ENCODE measurements at places on chromosomes 13 and 19. TPM values are rescaled to one million over a fixed set of nuclear protein-coding genes. Genes with fewer than 3 reads are reported as not detected.
A peak's percentile ranks its signal among the peaks of the same experiment; 100 is the strongest.

The DAND5 gene
- 0.27 TPM for total RNA-seq

The POSTN gene
- 20.6 TPM for total RNA-seq

The AXL gene
- total RNA-seq: 6.2 TPM

DNA sequence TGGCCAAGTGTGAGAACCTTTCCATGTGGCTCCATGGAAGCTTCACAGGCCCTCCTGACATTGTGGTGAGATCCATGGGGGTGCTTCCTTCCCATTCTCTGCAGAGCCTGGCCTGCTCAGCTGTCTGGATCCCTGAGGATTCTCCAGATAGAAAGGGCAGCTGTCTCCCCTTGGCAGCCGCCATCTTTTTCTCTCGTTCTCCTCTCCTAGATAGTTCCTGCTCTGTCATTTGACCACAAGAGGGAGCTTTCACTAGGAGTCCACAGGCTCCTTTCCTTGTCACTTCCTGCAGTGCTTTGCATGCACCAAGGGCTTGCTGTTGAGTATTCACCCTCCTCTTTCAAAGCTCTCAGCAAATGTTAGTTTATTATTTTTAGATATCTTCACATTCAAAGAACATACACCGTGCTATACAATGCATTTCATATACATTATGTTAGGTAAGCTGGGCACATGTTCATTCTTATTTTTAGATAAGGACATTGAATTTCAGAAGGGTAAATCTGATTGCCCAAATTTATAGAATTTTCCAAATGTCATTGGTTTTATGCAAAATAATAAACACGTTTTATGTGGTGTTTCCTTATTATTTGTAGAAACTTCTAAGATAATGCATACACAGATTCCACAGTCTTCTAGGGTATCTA is 133.2 kb downstream of the FRY start:
- DNase-seq: peak; percentile 48

DNA sequence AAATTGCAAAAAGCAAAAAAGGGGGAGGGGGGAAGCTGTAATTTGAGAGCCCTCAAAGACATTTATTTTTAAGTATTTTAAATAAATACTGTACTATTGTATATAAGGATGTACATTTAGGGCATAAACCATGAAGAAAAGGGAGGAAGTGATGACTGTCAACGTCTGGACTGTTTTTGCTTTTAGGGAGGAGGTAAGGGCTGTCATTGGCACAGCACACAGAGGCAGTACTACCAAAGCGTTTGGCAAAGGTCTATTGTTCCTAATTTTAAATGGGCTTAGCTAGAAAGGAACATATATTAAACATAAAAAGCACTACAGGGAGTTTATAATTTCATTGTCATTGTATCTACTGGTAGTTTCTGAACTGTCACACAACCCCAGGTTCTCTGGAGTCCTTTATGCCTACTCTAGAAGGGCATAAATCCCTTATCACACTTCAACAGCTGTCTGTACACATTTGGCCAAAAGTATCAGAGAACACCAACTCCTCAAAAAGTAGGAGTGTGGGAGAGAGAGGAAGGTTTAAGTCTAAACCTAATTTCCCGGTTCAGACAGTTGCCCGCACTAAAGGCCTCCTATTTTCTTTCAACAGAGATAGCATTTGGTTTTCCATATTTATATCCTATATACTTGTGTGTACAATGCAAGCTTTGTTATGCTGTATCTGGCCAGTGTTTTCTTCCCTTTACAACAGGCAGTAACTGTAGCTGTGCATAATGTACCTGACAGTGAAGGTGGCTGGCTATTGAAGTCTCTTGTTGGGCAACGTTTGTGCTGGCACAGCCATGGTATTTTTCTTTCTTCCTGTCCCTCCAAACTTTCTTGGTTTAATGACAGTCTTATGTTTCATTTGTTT is 406.2 kb downstream of the KLF5 start:
- peak; percentile 53 for DNase-seq

GRCh38 chr13:103066781-103067345 is 646 bp upstream of the SLC10A2 start:
- no peak for DNase-seq

DNA sequence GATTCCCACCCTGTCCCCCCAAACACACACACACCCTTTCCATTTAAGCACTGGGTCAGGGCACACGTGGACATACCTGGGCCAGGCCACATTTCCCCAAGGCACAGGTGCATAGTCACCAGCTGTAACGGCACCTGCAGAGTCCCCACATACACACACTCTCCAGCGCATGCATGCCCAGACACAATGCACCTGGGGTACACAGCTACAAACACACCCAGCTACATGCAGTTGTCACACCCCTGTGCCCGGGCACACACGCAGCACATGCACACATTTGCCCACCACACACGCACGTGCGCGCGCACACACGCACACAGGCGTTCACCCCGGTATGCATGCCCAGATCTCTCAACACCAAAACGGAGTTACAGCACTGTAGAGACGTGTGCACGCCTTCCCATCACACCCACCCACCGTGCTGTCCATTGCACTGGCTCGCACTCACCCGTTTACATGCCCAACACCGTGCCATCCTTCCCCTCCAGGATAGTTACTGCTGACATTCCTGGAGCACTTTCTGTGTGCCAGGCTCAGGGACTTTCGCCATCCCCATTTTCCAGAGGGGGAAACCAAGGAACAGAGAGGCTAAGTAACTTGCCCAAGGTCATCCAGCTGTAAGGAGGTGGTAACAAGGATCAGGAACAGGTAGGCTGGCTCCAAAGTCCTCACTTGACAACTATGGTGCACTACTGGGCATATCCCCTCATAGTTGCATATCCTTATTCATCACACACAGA is 749 bp upstream of the SHANK1 start:
- DNase-seq: no peak

GRCh38 chr19:54030895-54031586 is 32.7 kb downstream of the VSTM1 start:
- no peak for DNase-seq

GRCh38 chr19:2419754-2420153 is 7.6 kb downstream of the TIMM13 start:
- no peak for DNase-seq

DNA sequence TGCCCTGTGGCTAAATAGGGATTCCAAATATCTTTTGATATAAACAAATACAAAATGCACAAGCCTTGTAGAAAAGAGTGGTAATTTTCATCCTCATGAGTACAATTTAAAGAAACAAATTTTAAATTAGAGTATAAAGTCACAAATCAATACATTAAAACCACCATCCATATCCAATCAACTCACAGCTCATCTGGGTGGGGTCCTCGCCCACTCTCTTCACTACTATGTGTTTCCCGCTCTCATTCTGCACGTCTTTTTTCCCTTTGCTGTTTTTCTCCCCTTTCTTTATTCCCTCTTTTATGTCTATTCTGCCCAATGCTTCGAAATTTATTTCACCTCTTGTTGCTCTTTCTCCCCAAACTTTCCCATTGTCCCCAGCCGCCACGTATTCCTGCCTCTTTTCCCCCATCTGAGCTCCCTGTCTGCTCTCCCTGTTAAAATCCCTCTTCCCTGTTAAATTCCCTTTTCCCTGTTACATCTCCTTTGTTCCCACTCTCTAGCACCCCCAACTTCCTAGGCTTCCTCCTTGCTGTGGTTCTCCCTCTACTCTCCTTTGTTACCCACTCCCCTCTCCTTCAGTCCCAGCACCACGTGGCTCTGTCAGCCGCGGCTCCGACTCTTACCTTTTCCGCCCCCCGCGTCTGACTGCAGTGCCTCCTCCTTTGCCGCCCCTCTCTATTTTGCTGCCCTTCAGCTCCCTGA is 1.3 kb downstream of the ZNF616 start:
- peak; percentile 34 for DNase-seq

DNA sequence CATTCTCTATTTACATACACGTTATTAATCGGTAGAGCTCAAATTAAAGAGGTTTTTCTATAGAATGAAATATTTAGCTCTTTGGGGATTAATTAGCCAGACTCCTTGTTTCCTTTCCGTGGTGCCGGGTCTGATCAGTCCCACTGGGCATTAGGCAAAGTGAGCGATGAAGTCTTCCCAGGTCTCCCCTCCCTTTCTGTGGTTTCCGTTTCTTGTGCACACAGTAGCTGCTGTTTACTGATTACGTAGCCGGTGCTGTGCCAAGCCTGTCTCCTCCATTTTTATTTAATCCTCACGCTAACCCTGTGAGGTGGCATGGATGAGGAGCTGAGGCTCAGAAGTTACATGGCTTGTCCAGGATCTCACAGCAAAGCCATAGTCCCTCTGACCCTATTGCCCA is 9.0 kb downstream of the SLC25A15 start:
- no peak for DNase-seq

- DNase-seq: no peak
Measured at GRCh38 chr13:113666951-113667701, at the start of gene GRK1. Gene GRK1, plus strand, starts transcription at chr13:113667219. Its CDS starts 168 bp downstream, at chr13:113667387.

DNA sequence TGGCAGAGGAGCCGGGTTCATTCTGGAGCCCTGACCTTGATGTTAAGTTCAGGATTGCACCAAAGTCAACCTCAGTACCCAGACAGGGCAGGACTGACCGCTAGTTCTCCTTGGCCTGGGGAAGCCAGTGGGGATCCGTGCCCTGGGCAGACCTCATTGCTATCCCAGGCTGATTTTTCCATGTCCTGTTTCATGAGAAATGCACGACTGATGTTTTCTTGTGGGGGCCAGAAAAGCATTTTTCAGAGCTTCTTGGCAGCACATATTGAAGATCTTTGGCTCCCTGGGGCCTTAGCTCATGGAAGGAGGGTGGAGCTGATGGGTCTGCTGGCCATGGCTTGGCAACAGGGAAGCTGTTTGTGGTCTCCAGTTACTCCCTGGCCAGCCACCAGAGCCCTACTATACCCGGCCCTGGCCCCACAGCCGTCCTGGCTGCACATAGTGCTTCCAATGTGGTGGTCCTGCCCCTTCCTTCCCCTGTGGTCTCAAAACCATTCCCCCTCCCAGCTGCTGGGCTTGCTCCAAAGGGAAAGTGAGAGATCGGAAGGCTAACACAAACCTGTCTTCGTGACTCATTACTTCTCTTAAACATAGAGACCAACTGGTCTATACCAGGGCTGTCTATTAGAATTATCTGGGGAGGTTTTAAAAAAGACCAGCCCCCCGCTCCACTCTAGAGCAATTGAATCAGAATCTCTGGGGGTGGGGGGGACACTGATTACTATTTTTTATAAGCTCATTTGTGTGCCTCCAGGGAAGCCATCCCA is 11.2 kb downstream of the IL17D start:
- no peak for DNase-seq

DNA sequence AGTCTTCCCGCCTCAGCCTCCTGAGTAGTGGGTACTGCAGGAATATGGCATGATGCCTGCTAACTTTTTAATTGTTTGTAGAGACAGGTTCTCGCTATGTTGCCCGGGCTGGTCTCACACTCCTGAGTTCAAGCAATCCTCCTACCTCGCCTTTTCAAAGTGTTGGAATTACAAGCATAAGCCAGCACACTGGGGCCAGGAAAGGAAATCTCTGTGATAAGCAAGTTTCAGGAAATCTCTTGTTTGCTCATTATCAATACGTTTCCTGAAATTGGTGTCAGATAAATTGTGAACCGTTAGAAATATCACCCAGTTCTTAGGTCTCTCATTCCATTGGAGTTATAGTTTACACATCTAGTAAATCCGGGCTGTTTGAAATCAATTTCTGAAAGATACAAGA is 14.2 kb downstream of the WBP4 start:
- DNase-seq: no peak

DNA sequence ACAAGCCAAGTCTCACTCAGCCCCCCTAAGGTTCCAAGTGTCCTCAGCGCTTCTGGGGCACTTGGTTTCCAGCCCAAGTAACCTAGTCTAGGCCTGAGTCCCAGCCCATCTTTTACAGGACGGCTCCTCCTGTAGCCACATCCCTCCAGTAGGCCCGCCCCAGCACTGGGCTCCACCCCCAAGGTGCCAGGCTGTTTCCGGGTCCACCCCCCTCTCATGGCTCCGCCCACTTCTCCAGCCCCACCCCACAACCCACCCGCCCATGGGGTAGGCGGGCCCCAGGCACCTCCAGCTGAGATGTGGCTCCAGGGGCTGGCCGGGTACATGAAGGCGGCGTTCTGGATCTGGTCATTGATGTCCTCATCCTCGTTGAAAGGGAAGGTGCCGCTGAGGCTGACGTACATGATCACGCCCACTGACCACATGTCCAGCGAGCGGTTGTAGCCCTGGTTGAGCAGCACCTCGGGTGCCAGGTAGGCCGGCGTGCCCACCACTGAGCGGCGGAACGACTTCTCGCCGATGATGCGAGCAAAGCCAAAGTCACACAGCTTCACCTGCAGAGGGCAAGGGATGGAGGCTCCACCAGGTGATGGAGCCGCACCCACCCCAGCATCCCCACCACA is 17.2 kb upstream of the DACT3 start:
- DNase-seq: peak; percentile 53

DNA sequence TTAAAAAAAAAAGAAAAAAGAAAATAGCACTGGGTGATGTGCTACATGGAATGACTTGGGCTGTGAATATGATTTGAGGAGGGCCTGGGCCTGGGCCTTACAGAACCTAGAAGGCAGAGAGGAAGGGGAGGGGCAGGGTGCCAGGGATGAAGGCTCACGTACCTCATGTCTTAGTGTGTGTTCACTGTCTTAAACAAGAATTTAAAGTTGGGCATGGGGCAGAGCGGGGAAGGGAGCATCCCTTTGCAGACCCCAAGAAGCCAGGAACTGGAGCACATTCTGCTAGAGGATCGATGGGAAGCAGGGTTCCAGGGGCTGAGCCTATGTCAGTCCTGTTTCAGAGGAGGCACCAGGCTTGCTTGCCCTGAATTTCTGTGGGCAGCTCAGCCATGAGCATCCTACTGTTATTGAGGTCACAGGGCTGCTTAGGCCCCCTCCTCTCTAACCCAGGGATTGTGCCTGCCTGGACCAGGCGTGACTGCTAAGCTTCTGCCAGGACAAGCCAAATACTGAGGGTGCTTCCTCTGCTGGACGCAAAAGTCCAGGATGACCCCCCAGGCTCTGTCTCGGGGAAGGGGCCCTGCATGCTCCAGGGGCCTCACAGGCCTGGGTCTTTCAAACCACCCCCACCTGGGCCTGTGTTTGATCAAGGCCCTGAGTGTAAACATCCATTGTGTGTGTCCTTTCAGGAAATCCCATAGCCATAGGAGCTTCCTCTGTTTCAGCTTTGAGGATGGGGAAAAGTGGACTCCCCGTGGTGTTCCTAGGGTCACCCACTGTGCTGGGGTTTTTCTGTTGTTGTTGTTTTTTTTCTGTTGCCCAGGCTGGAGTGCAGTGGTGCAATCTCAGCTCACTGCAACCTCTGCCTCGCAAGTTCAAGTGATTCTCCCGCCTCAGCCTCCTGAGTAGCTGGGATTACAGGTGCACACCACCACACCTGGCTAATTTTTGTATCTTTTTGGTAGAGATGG is 4.8 kb downstream of the LSR start:
- DNase-seq: peak; percentile 12

DNA sequence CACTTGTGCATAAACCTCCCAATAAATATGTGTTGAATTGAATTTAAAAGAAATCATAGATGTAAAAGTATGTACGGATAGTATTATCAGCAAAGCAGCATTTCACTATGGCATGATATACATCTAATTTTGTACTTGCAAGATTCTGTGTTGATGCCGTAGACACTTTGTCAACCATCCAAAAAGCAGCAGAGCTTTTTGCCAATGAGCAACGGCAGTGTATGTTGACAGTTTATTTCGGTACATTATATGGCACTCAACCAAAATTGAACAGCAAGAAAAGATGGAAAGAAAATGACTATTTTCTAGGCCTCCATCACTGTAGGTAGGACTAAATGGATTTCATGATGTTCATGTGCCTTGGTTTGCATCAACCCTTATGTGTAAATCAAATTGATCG is 543.7 kb downstream of the DACH1 start:
- DNase-seq: no peak

GRCh38 chr19:35879770-35880317 is 11.5 kb downstream of the APLP1 start:
- DNase-seq: peak; percentile 93

- peak; percentile 16 for DNase-seq
Measured at GRCh38 chr19:54616821-54617560, 13.3 kb upstream of the LILRB1 start.

Data from colonic mucosa (tissue), 4 donors.